ENCODE measurements at places on chromosomes 7 and 10.

DNA sequence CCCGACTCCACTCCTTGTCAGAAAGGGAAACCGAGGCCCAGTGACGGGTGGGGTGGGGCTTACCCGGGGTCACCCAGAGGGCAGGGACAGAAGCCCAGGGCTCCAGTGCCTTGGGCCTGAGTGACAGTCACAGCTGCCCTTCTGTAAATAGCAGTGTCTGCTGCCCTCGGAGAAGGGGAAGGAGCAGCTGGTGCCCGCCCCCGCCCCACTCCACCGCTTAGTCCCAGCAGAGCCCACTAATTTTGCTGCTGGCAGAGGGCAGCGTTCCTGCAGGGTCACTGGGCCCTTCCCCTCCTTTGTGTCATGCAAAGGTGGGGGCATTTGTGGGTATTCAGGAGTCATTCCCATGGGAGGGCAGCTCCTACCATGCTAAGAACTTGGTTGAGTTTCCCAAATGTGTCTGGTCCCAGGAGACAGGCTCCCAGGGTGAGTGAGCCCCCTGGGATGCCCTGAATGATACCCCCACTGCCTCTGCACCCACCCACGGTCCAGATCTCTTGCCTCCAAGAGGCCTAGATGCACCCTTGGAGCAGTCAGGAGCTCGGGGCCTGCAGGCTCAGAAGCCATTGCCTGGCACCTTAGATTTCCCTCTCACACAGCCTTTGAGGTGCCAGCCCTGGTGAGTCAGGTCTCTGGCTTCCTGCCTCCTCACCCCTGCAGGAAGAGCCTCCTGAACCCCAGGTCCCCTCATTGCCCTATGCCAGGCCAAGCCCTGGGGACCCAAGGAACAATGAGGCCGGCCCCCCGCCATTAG is 17.2 kb downstream of the SH2B2 start:
- no peak for DNase-seq

DNA sequence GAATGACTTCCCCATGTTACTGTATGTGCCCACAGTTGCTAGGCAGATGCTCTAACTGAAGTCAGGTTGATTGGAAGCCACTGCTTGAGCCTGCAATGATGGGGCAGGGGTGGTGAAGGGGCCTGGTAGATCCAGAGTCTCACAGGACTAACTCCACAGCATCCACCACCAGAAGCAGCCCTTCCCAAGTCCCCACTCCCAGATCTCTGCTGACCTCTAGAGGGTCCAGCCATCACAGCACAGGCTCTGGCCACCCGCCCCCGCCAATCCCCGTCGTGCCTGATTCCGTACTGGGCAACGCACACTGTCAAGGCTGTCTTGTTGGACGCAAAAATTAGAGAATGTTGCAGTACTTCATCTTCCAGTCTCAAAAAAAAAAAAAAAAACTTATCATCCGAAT is 136.8 kb upstream of the PDE1C start:
- DNase-seq, result no peak

- DNase-seq, result peak; percentile 59
Measured at GRCh38 chr7:80781561-80781979, 137.3 kb downstream of the SEMA3C start.

DNA sequence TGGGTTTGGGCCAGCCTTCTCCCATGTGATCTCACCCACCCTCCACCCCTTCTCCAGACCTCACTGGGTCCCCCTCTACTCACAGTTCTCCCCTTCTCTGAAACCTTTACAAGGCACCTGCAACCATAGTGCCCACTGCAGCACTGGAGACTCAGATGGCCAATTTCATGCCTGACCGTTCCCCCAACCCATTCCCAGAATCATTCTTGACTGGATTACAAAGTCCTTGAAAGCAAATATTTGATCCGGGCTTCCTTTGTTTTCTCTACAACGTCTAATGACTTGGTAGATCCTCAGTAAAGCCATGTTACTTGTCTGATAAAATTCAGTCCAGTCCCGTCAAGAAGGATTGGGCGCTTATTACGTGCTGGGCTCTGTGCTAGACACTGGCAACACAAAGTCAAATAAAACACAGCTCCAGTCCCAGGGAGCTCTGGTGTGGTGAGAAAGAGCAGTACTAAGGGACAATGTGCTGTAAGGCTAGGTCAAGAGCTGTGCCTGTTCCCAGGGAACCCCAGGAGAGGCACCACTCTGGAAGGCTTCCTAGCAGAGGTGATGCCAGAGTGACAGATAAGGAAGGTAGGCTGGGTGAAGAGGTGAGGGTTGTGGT is 36.5 kb downstream of the SH3PXD2A start:
- no peak for DNase-seq

DNA sequence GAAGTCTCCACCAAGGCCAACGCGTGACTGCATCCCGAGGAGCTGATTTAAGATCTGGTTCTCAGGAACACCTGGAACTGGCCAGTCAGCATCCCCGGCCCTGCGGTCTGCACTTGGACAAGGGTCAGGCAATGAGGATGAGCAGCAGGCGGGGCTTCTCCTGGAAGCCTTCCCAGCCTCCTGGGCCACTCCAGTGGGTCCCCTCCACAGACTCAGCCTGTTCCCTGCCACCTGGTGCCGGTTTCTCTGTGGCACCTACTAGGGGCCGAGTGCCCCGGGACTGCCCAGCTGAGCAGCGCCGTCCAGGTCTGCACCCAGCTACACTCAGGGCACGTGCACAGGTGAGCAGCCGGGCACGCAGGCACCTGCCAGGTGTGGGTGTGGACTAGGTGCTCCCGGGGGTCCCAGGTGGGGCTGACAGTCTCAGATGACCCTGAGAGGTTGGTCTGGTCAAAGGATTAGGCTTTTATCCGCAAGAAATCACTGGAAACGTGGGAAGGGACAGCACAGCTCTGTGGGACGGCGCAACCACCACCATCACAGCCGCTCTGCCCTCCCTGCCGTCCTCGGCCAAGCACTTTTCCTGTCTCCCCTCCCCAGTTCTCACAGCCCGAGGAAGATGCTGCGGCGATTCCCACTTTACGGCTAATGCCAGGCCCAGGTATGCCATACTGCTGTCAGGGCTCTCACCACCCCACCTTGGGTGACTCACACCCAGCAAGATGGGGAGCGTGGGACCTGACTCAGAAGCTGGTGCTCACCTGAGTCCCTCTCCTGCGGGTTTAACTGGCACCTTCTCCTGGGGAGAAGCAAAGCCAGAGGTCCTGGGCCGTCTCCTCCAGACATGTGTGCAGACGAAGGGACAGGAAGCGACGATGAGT is 166.0 kb downstream of the RNF216 start:
- no peak for DNase-seq

DNA sequence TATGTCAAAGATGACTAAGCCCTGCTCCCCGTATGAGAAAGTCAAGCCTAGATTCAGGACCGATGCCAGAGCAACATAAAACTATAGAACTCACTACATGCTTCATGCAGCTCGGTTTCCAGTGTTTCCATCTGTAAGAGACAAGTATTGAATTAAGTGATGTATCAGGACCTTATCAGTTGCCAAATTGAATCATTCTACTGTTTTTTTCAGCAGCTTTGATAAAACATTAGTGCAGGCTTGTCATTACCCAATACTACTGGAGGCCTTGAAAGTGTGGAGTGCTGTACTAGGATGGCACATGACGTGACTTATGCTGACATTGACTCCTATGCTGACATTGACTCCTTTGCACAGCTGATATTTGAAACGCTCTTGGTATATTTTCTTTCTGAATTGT is 10.8 kb upstream of the NRP1 start:
- DNase-seq, result no peak

DNA sequence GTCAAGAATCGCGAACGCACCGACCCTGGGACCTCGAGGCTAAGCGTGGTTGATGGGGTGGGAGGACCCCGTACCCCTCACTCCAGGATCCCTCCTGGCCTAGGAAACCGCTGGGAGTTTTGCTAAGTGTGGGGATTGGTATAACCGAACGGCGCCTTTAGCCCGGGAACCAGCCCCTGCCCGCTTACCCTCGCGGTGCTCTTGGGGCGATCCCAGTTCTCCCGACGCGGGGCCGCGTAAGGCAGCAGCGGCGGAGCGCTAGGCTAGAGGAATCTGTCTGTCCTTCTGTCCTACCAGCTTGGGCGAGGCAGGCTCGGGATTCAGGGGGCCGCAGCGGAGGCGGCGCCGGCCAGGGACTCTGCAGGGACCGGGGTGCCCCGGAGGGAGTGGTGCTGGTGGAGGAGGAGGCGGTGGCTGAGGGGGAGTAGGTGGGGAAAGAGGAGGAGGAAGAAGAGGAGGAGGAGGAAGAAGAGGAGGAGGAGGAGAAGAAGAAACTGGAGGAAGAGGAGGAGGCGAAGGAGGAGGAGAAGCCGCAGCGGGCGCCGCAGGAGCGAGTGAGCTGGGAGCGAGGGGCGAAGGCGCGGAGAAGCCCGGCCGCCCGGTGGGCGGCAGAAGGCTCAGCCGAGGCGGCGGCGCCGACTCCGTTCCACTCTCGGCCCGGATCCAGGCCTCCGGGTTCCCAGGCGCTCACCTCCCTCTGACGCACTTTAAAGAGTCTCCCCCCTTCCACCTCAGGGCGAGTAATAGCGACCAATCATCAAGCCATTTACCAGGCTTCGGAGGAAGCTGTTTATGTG is 439 bp upstream of the EMX2 start:
- peak; percentile 83 for DNase-seq

All from NT2/D1 (cell line).